Activated CD4-positive, alpha-beta T cell treated with anti-CD3 and anti-CD28 coated beads for 4 hours (primary cell): ENCODE measurements at places on chromosomes 6 and 20.

DNA sequence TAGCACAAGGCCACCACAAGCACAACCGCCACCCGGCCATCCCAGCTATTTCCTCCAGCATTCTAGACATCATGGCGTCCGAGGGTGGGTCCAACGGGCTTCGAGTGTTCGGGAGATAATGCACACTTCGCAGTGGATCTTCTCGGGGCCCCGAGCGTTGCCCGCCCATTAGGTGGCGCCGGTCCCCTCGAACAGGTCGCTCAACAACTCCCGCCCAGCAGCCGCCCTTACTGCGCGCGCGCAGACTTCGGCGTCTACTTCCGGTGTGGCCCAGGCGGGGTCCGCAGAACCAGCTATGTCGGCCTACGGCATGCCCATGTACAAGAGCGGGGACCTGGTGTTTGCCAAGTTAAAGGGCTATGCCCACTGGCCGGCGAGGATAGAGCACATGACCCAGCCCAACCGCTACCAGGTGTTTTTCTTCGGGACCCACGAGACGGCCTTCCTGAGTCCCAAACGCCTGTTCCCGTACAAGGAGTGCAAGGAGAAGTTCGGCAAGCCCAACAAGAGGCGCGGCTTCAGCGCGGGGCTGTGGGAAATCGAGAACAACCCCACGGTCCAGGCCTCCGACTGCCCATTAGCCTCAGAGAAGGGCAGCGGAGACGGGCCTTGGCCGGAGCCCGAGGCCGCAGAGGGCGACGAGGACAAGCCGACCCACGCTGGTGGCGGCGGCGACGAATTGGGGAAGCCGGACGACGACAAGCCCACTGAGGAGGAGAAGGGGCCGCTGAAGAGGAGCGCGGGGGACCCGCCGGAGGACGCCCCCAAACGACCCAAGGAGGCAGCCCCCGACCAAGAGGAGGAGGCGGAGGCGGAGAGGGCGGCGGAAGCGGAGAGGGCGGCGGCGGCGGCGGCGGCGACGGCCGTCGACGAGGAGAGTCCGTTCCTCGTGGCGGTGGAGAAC lies at the start of gene HDGFL1:
Gene HDGFL1, plus strand, starts transcription at position 286 of the 904 bp plus-strand sequence. Its CDS starts 10 bp downstream, at position 296.
- no peak for DNase-seq

DNA sequence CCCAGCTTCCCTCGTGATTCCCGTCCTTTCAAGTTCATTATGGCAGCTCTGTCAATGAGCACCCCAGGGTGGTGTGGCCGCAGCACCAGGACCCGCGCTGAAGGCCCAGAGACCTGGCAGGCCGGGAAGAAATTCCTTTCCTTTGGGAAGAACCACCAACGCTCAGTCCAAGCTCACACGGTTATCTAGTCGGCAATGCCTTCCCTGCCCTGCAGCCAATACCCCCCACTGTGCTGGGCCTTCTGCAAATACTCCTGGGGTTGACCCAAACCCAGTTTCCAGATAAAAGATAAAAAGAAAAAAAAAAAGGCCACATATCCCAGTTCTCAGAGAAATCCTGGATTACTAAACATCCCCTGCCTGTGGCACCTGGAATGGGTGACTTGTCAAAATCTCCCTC lies 28.7 kb downstream of the PXDC1 start:
- DNase-seq = no peak

DNA sequence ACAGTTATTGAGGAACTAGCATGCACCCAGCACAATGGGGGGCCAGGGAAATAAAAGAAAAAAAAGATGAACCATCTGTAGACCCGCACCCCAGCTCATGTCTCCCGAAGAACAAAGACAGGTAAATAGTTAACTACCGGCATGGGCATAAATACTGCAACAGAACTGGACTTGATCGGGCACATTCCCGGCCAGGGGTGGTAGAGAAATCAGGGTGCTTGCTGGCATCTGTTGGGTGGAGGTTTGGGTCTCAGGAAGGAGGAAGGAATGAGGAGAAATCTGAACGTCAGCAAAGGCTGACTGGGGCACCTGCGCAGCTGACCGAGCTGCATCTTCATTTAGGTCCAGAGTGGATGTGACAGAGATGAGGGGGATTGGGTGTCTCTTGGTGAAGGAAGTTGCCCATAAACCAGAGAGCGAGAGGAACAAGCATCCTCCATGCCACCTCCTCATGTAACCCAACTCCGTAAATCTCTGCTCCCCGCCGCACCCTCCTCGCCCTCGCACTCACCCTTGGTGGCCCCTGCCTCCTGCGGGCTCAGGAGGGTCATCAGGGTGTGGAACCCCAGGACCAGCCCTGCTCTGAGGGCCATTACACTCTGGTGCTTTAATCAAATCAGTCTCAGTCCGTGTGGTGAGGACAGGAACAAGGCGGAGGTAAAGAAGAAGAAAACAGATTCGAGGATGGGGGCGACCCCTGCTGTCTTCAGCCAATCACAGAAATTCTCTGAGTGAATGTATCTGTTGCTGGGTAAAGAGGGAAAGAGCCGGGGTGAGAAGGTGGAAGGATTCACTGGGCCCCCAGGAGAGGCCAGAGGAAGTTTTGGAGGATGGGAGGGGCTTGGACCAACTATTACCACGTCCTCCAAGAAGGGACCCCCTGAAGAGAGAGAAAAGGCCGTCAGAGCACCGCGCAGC lies at the start of gene HLA-DOA:
Gene HLA-DOA, minus strand, starts transcription at position 648 of the 918 bp plus-strand sequence.
- peak; percentile 19 for DNase-seq

DNA sequence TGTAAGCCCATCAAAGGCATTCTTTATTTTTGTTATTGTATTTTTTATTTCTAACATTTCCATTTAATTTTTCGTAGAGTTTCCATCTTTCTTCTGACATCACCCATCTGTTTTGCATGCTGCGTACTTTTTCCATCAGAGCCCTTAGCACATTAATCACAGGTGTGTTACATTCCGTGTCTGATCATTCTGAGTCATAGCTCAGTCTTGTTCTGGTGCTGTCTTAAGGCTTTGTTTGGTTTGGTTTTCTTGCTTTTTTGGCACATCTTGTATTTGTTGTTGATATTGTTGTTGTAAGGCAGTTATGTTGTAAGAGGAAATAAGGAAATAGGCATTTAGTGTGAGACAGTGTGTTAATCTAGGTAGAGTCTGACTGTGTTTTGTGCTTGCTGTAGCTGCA lies 214.6 kb upstream of the CDH4 start:
- DNase-seq = no peak

- no peak for DNase-seq
Observed at GRCh38 chr20:62752181-62752670, 43.6 kb downstream of the NTSR1 start.
